ENCODE measurements at places on chromosomes 13 and 19.

DNA sequence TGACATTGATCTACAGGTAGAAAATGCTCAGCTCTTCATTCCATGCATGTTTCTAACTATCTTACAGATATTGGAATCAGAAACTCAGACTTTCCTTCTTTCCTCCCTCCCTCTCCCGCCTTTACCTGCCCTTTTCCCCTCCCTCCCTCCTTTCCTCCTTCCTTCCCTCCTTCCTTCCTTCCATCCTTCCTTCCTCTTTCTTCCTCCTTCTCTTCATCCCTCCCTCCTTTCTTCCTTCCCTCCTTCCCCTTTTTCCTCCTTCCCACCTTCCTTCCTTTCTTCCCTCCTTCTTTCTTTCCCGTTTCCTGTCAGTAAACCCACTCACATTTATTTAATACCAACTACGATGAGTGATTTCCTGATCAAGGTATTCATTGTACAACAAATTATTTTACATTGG lies 113.4 kb upstream of the IRS2 start:
- DNase-seq = no peak

DNA sequence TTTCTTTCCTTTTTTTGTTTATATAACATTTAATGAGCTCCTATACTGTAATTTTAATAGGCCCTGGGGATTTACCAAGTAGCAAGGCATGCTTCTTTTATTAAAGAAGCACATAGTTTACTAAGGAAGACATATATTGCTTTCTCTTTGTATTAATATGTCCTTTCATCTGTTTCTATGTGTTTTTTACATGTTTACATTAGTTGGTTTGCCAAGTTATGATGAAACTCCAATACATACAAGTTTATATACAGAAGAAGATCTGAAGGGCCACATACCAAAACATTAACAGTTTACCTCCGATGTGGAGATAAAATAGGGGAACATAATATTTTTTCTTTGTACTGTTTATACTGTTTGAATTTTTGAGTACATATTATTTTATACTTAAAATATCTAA lies 100.9 kb downstream of the LACC1 start:
- no peak for DNase-seq

DNA sequence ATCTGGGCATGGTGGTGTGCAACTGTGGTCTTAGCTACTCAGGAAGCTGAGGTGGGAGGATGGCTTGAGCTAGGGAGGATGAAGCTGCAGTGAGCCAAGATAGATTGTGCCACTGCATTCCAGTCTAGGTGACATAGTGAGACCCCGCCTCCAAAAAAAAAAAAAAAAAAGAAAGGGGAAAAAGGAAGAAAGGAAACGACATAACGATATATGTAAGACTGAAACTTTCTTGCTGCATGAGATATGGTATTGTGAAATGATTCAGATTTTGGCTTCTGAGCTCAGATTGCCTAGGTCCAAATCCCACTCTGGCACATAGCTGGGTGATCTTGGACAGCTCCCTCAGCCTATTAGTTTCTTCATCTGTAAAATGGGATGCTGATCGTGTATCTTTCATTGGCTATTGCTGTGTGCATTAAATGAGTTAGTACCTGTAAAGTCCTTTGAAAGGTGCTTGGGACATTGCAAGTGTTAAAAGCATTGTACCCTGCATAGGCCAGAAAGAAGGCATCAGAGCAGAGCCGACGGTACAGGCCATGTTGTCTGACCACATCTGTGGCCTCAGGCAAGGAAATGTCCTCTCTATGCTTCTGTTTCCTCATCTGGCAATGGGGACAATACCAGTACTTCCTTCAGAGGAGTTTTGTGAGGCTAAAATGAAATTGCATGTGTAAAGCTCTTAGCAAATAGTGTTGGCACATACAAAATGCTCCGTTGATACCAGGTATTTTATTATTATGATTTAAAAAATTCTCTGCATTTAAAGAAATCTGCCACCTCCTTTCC lies 32.6 kb upstream of the SLC46A3 start:
- DNase-seq = no peak

- DNase-seq = no peak
These were observed 210.9 kb downstream of the RGCC start for GRCh38 chr13:41668130-41668757.

- no peak for DNase-seq
These were observed 37.7 kb upstream of the MCF2L start for GRCh38 chr13:112931028-112931934.

DNA sequence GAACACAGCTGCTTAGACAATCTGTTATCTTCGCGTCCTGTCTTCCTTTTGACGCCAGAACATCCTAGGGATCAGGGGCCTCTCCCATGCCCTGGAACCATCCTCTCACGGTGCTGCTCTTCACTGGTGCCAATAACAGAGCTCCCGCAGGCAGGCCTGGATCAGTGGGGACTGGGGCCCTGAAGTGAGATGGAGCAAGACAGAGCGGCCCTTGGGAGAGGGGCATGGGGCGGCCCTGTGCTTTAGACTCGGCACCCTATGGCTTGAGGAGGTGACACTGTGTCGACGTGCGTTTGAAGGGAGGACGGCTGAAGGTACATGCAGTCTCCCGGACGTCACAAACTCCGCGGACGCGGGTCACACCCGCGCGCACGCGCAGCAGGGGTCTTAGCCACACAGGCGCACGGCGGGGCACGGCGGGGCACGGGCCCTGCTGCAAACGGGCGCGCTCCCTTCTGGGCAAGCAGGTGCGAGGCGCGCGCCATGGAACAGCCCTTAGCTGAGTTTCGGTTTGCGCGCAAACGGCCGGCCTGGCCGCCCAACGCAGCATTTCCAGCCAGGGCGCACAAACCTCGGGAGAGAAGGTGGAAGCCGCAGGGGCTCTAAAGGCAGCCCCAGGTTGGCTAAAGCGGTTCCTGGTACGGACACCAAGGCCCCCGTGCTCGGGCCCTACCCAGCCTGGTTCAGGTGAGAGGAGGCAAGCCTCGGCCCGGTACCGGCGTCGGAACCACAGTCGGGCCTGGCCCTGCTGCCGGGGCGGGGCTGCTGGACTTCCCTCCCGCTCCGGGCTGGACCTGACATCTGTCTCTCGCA lies 16.5 kb upstream of the RNF17 start:
- no peak for DNase-seq

- no peak for DNase-seq
These were observed 12.2 kb upstream of the ZNF304 start for GRCh38 chr19:57338877-57339276.

- DNase-seq = no peak
These were observed 55.1 kb upstream of the STARD13 start for GRCh38 chr13:33340631-33341030.

GRCh38 chr13:102608974-102609373 lies 12.2 kb downstream of the TPP2 start:
- no peak for DNase-seq

GRCh38 chr13:26310470-26310869 lies 56.5 kb downstream of the CDK8 start:
- no peak for DNase-seq

DNA sequence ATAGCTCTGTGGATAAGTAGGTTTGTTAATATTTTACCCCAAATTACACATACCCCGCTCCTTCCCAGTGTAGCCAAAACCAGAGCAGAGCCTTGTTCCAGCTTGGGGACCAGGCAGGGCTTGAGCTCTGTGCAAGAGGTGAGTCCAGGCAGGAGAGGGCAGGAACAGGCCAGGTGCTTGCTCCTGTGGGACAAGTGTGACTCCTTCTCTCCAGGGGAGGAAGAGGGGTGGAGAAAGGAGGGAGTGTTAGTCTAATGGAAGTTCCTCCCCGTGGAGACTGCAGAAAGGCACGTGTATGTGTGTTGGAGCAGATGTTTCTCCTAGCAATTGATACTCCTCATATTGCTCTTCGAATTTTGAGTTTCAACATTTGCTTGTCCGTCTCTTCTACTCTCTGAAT lies 201.0 kb downstream of the FGF9 start:
- DNase-seq = no peak

DNA sequence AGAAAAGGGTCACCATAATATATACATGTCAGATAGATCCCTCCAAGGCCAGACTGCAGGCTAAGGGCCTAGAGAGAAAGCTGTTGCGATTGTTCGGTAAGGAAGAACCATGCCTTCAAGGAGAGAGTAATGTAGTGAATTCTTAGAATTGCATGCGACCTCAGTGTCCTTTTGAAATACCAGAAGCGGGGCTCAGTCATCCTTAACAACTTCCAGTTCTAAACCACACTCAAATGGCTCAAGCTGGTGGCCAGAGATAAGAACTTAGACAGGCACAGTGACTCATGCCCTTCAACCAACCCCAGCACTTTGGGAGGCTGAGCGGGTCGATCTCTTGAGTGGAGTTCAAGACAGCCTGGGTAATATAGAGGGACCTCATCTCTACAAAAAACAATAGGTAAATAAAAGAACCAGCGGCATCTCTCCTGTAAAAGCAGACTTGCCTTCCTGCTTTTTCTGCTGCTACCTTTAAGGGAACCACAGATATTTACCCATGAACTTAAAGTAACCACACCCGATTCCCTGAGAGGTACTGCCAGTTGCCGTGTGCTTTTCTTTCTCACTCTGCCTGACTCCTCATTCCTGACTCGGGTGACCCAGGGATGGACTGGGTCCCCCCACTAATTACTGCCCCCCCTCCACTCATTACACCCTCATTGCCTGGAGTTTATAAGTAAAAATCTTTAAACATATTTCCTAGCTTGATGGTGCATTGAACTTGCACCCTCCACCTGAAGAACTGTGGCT lies 15.4 kb upstream of the SIGLEC6 start:
- DNase-seq = no peak

- no peak for DNase-seq
These were observed 29.3 kb upstream of the GRTP1 start for GRCh38 chr13:113393226-113393562.

DNA sequence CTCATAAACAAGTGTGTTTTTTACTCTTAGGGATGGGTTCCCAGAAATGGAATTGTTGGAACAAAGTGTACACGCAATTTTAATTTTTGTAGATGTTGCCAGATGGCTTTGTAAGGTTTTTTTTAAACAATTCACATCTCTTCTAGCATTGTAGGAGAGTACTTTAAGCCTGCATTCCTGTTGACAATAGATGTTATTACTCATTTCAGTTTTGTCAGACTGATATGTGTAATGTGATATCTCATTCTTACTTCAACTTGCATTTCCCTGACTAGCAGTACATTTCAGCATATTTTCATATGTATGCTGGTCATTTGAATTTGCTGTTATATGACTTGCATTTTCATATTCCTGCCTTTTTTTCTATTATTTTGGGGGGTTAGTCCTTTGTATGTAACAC lies 186.6 kb upstream of the SLITRK6 start:
- no peak for DNase-seq

- no peak for DNase-seq
These were observed 74.8 kb upstream of the KLHL1 start for GRCh38 chr13:70183041-70183440.

- no peak for DNase-seq
These were observed 41.4 kb downstream of the DEDD2 start for GRCh38 chr19:42175952-42176648.

DNA sequence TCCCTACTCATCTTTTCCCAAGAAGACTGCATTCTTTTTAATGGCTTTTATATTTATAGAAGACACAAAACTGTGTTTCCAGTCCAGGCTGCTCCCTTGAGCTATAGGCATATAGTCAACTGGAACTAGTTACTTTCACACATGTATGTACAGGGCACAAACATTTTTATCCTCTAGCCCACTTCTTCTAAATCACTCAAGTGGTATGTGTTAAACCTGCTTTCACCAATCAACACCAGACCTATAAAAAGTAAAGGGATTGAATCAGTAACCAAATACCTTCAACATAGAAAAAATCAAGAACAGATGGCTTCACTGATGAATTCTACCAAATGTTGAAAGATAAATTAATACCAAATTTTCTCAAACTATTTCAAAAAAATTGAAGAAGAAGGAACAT lies 584.2 kb upstream of the SLITRK1 start:
- DNase-seq = no peak

- no peak for DNase-seq
These were observed 109.9 kb downstream of the COL4A1 start for GRCh38 chr13:110197026-110197425.

GRCh38 chr19:9150650-9151049 lies 10.5 kb downstream of the ZNF317 start:
- DNase-seq = no peak

- no peak for DNase-seq
These were observed 305.0 kb downstream of the ZNF536 start for GRCh38 chr19:30676990-30677679.

DNA sequence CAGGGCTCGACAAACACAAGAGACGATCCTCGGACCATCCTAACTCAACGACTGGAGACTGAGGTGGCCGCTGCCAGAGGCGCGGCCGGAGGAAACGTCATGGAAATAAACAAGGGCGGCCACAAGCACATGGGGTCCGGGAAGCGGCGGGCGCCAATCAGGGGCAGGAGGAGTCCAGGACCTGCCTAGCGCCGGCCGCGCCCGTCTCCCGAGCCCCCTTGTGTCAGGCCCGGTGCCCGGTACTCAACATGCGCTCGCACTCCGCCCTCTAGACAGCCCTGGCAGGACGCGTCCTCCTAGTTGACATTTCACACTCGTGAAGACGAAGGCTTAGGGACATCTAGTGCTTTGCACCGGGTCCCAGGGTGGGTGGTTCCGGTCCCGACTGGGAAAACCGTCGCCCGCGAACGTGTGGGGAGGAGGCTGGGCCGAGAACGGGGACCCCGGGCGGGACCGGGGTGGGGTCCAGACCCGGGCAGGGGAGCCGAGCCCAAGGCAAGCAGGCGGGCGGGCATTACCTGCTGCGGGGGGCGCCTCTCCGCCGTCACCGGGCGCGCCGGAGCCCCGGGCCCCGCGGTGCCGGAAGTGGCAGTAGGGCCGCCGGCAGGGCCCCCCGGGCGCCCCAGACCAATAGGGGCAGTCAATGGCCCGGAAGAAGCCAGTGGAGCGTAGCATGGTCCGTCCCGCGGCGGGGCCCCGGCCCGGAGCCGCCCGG lies 442 bp downstream of the REXO1 start:
- no peak for DNase-seq

DNA sequence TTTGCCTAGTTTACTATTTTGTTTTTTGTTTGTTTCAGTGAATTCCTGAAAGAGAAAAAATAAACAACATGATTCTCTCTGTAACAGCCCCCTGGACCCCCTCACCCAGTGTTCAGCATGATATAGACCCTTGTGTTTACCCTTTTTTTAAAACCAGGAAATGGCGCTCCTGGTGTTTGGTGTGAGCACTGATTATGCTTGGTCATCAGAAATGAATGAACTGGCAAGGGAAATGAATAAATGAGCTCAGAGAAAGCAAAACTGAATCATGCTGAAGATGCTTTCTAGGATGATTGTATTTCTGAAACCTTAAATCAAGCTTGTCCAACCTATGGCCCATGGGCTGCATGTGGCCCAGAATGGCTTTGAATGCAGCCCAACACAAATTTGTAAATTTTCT lies 22.1 kb downstream of the WASF3 start:
- DNase-seq = no peak
